ENCODE measurements at places on chromosomes 6 and 20. TPM values are rescaled to one million over a fixed set of nuclear protein-coding genes. Genes with fewer than 3 reads are reported as not detected.
A peak's percentile ranks its signal among the peaks of the same experiment; 100 is the strongest.

DNA sequence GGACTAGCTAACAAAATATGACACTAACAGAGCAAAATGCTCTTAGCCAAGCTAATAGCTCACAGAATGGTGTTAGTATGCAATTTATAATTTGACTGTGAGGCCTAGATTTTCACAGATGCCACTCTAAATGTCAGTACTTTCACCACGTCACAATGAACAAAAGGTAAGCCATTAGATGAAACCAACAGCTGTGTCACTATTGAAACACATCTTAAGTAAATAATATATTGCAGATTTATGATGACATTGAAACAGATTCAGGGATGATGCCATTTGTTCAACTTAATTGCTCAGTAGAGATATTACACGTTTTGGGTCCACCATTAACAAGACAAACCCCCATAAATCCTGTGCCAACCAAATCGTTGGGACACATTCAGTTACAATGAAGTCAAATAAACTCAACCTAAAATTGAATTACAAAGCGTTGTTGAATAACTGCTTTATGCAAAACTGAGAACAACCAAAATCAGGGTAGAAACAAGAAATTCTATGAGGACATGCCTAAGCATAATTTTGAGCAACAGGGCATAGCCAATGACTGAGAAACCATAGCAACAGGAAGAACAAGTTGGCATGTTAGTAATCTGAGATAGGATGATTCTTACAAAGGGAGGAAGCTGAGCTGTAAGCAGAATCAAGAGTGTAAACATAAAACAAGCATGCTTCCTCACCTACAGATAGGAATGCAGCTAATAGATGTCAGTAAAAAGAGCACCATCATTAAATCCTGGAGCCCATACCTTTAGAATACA is 85.6 kb upstream of the KHDRBS2 start:
- no peaks in the 10 kb centered on the region for H3K36me3 ChIP-seq
- no peak overlapping the region for H3K4me3 ChIP-seq
- no peak overlapping the region for H3K27ac ChIP-seq
- H3K27me3 ChIP-seq = no peaks in the 10 kb centered on the region

GRCh38 chr6:163711615-163712565 is 297.4 kb downstream of the QKI start:
- H3K27ac ChIP-seq = no peak overlapping the region
- H3K27me3 ChIP-seq = no peaks in the 10 kb centered on the region
- H3K36me3 ChIP-seq = no peaks in the 10 kb centered on the region
- H3K4me1 ChIP-seq = no peaks in the 10 kb centered on the region
- no peak for DNase-seq

GRCh38 chr6:125481056-125481455 is 179.3 kb upstream of the HDDC2 start:
- H3K36me3 ChIP-seq = no peaks in the 10 kb centered on the region
- H3K27me3 ChIP-seq = no peaks in the 10 kb centered on the region
- no peak for DNase-seq
- H3K4me1 ChIP-seq = no peaks in the 10 kb centered on the region

RFX6 gene
- not detected for total RNA-seq

- no peak overlapping the region for H3K4me3 ChIP-seq
- no peaks in the 10 kb centered on the region for H3K36me3 ChIP-seq
- DNase-seq = peak; percentile 78
- no peaks in the 10 kb centered on the region for H3K27me3 ChIP-seq
- H3K4me1 ChIP-seq = no peaks in the 10 kb centered on the region
- no peak overlapping the region for H3K27ac ChIP-seq
Observed at GRCh38 chr6:19999319-20000191, 162.4 kb downstream of the ID4 start.

GRCh38 chr6:144285798-144286502 is 815 bp downstream of the UTRN start:
- peak overlapping the region; percentile 62 for H3K4me3 ChIP-seq
- no peak overlapping the region for H3K27ac ChIP-seq
- H3K36me3 ChIP-seq = no peaks in the 10 kb centered on the region
- peaks cover 6% of the 10 kb centered on the region for H3K27me3 ChIP-seq

DNA sequence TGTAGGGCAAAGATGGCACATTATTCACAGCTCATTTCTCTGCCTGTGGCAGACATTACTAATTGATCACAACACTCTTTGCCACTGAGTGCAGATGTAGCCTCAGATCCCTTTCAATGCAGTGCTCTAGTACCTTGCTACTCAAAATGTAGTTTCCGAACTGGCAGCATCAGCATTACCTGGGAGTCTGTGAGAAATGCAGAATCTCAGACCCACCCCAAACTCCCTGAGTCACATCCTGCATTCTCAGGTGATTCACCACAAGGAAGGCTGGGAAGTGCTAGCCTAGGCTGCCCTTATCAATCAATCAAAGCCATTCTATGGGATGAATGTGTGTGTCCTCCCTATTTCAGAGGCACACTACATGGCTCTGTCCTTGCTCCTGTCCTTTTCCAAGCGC is 58.5 kb downstream of the PCNA start:
- H3K27ac ChIP-seq = no peak overlapping the region
- H3K4me3 ChIP-seq = no peak overlapping the region
- peaks cover 14% of the 10 kb centered on the region for H3K4me1 ChIP-seq
- no peaks in the 10 kb centered on the region for H3K27me3 ChIP-seq
- no peak for DNase-seq
- no peaks in the 10 kb centered on the region for H3K36me3 ChIP-seq

DNA sequence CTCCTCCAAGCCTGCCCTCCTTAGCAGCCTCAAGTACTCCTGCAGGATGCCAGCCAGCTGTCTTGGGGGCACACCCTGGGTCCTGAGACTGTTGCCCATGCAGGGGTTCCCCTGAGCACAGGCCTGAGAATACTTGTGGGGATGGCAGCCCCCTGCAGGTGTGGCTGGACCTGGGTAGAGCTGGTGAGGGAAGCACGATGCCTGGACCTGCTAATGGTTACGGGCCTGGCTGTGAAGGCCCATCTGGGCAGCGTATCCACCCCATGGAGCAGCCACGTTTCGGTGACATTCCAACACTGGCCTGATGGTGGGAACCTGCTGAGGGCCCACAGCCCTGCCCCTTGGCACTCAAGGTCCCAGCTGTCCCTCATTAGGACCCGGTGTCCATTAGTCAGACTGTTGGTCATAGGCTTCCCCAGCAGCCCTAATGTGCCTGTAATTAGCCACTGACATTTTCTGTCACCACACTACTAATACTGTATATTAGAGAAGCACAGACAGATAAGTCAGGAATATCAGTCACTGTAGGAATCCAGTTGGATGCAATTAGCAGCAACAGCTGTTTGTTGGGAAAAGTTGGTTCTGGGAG is 20.3 kb downstream of the CCDC167 start:
- H3K4me3 ChIP-seq = no peak overlapping the region
- H3K27ac ChIP-seq = no peak overlapping the region
- H3K36me3 ChIP-seq = peaks cover 6% of the 10 kb centered on the region
- H3K4me1 ChIP-seq = no peaks in the 10 kb centered on the region
- H3K27me3 ChIP-seq = no peaks in the 10 kb centered on the region
- DNase-seq = no peak

DNA sequence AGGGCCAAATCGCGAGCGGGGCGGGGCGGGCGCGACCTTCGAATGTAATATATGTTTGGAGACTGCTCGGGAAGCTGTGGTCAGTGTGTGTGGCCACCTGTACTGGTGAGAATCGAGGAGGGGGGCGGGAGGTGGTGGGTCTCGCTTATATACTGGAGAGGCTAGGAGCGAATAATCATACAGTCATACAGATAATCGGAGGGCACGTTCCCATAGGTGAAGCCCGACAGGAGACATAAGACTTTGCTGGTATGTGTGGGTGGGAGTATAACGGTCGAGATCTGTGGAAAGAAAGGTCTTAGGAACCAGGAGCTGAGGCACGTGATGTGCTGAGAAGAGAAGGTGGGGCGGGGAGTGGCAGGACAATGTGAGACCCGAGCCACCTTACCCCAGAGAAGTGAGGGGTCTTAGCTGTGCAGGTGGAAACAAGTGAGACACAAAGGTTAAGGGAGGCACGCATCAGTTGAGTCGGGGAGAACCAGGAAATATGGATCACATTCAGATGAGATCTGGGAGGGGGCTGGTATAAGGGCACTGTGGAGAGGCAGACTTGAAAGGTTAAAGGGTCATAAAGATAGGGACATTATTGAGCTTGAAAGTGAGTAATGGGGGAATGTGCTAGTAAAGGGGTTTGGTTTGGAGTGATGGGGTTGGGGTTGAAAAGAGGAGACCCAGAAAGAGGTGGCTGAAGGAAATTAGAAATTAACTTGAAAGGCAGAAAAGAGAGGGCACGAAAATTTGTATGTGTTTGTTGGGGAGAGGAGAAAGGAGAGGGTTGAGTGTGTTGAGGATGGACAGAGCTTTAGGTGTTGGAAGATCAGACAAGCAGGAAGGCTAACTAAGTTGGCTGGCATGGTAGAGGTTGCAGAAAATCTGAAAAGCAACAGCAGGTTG is 589 bp downstream of the RNF5 start:
- peak overlapping the region; percentile 87 for H3K4me3 ChIP-seq
- peak overlapping the region; percentile 68 for H3K27ac ChIP-seq
- H3K36me3 ChIP-seq = peaks cover 7% of the 10 kb centered on the region
- peak; percentile 65 for DNase-seq

- no peak for DNase-seq
- no peaks in the 10 kb centered on the region for H3K27me3 ChIP-seq
- peaks cover 9% of the 10 kb centered on the region for H3K36me3 ChIP-seq
Observed at GRCh38 chr20:63698739-63699465, 2.5 kb downstream of the TNFRSF6B start.

DNA sequence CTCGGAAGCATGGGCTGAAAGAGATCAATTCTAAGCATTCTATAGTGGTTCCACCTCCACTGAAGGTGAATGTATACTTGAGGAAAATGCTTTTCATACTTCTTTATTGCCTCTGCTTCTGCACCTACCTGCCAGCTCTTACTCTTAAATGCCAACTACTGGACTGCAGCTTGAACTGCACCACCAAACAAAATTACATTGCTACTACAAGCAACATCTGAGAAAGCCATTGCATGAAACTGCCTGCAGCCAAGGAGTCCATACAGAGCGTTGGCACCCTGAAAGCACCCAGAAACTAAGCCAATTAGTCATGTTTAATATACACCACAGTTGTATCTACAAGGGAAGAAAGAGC is 440.9 kb downstream of the BTBD3 start:
- H3K27ac ChIP-seq = no peak overlapping the region
- no peaks in the 10 kb centered on the region for H3K27me3 ChIP-seq
- no peak for DNase-seq
